Activated CD8-positive, alpha-beta memory T cell treated with anti-CD3 and anti-CD28 coated beads for 24 hours (primary cell): ENCODE measurements at places on chromosomes 1 and 21.
A peak's percentile ranks its signal among the peaks of the same experiment; 100 is the strongest.

GRCh38 chr1:192879406-192879805 is 70.6 kb downstream of the RGS2 start:
- no peak for DNase-seq

DNA sequence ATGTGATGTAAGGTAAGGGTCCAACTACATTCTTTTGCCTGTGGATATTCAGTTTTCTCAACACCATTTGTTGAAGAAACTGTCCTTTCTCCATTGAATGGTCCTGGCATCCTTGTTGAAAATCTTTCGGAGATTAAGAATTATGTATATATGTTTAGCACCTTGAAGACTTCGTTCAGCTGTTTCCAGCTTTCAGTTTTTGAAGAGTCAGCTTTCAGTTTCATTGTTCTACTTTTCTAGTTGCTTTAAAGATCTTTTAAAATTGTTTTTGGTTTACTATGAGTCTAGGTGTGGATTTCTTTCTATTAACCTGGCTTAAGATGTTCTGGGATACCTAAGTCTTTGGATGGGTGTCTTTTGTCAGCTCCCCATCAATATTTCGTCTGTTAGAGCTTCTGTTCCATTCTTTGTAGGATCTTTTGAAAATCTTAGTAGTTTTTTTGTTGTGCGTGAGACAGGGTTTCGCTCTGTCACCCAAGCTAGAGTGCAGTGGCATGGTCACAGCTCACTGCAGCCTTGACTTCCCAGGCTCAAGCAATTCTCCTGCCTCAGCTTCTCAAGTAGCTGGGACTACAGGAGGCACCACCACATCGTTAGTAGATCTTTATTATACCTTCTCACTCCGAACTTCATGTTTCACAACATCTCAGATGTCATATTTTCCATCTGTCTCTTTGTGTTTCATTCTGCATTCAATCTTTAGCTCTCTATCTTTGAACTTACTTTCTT is 353.5 kb upstream of the B3GALT2 start:
- DNase-seq: no peak

GRCh38 chr1:201712387-201713085 is 116.4 kb upstream of the IPO9 start:
- DNase-seq: no peak

- DNase-seq: peak; percentile 88
Measured at GRCh38 chr1:246506674-246507481, at the start of gene SMYD3. TSS of gene SMYD3 (minus strand) at chr1:246507279.

GRCh38 chr1:67888216-67889106 is 55.2 kb upstream of the GNG12 start:
- DNase-seq: no peak
